ENCODE measurements at places on chromosomes 2 and 18.

- peak; percentile 12 for DNase-seq
These were observed 30.0 kb downstream of the THNSL2 start for GRCh38 chr2:88199912-88200682.

DNA sequence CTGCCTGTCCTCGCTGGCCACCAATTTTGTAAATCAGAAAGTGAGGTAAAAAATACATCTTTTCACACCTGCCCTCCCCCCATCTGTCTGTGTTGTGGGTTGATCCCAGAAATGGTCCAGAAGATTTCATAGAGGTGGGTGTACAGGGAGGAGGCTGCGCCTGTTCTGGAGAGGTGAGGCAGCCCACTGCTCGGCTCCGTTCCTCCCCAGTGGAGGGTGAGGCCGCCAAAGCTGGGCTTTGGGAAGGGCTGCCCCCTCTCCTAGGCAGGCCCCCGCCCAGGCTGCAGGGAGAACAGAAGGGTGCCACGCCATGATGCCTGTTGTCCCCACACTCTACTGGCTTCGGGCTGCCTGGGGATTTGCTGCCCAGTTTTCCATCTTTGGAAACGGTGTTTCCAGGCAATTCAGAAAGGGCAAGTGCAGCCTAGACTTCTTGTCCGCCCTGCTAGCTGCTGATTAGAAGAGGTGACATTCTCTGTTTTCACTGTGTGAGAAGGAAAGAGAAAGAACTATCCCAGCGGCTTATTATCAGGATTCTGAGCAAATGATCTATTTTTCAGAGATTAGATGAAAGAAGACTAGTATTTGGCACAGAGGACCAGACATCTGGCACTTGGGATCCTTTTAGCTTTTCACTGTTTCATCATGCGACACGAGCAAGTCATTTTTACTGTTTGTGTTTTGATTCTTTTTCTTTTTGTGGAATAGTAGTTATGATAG, 18.7 kb downstream of the SMARCAL1 start:
- no peak for DNase-seq

DNA sequence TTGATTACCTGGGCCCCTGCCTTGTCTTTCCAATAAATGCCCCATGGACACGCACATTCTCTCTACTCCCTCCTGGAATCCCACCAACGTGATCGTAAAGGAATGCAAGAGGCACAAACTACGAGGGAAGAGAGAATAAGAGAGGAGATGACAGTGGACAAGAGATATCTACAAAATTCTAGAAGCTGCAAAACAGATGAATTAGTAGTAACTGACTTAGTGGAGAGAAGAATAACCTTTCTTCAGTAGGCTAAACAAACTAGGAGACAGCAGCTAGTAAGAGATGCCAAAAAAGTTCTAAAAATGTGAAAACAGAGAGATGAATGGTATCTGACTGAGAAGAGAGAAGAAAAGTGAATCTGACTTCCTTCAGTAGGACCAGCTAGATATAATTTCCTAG, 43.5 kb upstream of the MYCN start:
- DNase-seq: no peak

- no peak for DNase-seq
These were observed 68.9 kb downstream of the EPAS1 start for GRCh38 chr2:46365913-46366667.

- DNase-seq: no peak
These were observed 180.6 kb downstream of the IRS1 start for GRCh38 chr2:226618875-226619605.

- DNase-seq: peak; percentile 15
These were observed 548 bp upstream of the FBLN7 start for GRCh38 chr2:112137516-112138158.

- DNase-seq: no peak
These were observed 9.8 kb downstream of the MALL start for GRCh38 chr2:110105608-110106467.

DNA sequence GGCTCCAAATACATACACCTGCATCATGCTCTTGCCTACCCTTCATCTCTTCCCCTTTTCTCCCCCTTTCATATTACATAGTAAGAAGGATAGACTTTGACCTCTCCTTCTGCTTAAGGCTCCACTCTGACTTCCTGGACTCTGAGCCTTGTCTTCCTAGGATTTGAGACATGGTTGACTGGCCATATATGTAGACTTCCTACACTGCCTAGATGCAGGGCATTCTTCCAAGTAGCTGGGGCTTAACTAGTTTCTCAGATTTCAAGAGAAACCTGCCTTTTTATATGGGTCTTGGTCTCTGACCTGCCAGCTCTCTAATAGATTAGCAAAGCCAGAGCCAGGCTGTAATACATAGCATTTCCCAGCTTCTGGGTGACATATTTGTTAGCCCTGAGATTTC, 35.4 kb upstream of the CYP26B1 start:
- no peak for DNase-seq

GRCh38 chr2:46706264-46706983, 209.2 kb downstream of the MCFD2 start:
- no peak for DNase-seq

All from stimulated activated CD4-positive, alpha-beta T cell treated with anti-CD3 and anti-CD28 coated beads, Interleukin-4, amount 100 ng/mL, for 4 hours (primary cell).